ENCODE measurements at places on chromosomes 16 and 17.

DNA sequence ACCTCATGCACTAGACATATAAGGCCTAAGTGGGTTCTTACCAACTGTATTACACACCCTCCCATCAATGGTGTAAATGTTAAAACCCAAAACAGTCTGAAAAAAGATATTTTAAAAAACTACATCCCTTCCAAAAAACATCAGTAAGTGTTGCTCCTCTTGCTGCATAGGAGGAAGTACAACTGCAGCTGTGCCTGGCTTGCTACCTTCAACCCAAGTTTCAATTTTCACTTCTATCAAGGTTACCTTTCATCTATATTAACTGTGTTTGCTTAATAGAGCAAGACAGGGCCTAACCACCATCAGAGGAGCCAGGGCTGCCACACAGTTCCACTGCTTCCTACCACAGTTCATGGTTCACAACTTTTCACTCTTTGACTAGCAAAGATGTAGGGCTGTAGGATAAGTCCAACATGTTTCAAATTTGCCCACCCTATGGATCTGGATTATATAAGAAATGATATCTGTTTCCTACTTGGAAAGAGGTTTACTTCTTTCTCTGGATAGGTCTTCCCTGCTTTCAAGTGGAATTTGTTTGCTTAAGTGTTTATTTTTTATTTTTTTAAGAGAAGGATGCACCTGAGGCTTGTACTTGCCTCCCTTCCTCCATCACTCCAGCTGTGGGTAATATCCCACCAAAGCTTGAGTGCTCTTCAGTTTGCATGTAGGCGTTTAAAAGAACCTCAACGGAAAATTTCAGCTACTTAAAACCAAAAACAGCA is 56.7 kb downstream of the GRB7 start:
- no peak overlapping the region for H3K4me3 ChIP-seq
- no peaks in the 10 kb centered on the region for H3K36me3 ChIP-seq
- no peak for DNase-seq
- H3K27ac ChIP-seq: no peak overlapping the region
- no peaks in the 10 kb centered on the region for H3K4me1 ChIP-seq

DNA sequence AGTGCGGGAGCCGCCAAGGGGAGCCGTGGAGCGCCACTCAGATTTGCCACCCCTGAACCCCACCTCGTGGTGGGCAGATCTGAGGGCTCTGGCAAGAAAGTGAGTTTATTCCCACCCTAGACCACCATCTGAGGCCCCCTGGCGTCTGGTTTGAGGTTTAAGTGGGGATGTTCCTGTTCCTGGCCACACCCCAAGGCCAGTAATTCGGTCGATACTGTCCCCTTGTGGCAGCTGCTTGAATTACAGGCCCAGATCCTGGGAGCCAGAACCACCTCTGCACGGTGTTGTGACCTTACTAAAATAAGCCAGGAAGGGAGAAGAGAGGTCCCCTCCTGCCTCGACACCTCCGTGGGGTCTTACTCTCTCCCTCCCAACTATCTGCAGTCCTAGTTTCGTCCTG is 3.3 kb upstream of the LAT start:
- H3K4me1 ChIP-seq: no peaks in the 10 kb centered on the region
- H3K36me3 ChIP-seq: peaks cover 1% of the 10 kb centered on the region
- no peak overlapping the region for H3K4me3 ChIP-seq
- DNase-seq: no peak
- no peaks in the 10 kb centered on the region for H3K27me3 ChIP-seq

DNA sequence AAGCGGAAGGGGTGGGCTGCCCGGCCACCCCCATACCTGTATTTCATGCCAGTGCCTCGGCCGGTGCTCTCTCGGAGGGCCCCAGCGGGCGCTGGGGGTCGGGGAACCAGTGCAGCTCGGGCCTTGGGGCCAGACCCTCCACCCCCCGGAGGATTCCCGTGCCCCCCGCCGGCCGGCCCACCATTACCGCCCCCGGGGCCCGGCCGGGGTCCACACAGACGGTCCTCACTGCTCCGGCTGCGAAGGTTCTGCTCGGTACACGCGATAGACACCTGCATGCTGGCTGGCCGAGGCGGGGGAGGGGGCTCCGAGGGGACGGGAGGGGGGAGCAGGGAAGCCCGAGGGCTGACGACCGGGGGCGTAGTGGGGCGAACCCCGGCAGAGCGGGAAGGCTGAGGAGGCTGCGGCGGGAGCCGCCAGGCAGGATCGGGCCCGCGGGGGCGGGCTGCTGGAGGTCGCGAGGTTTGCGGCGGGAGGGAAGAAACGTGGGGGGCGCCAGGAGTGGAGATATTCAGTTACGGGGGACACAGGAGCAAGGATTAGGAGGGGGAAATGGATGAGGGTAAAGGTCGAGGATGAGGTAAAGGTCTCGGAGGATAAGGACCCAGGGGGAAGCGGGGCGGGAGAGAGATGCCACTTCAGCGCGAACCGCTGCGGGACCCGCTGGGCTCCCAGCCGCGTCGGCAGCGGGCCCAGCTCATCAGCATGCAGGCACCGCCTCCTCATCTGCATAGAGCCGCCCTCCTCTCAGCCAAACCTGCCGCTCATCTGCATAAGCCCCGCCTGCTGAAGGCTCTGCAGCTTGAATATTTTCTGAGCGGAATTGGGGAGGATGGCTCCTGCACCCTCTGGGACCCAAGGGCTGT is at the start of gene KCNAB3:
Gene KCNAB3, minus strand, starts transcription at position 699 of the 866 bp plus-strand sequence. Its CDS starts 421 bp downstream, at position 278.
- H3K4me1 ChIP-seq: 0 out of 2 replicates have a peak, but pooled peaks cover 2% of the 10 kb centered on the region
- no peak within 1 kb of the TSS for H3K4me3 ChIP-seq
- H3K36me3 ChIP-seq: no peaks in the 10 kb centered on the region
- no peak within 1 kb of the TSS for H3K27ac ChIP-seq

DNA sequence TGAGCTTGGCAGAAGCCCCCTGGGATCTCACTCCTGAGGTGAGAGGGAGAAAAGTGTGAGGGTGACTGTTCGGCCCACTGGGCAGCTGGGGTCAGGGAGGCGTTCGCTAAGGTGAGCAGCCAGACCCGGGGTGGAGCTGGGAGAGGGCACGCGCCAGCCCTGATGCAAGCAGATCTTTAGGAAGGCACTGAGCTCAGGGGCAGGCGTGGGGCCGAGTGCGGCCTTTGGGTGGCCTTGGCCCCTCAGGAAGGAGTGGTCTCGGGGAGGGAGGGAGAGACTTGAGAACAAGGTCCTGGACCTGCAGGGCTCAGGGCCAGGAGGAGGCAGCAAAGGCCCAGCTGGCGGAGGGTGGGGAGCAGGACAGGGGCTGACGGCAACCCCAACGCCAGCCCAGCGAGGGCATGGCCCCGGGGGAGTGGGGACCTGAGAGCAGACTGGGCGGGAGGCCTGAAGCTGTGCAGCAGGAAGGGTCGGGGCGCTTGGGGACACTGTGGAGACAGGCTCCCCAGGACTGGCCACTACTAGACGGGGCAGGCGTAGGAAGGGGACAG is 14.5 kb upstream of the WDR45B start:
- no peaks in the 10 kb centered on the region for H3K4me1 ChIP-seq
- no peak overlapping the region for H3K27ac ChIP-seq
- H3K27me3 ChIP-seq: no peaks in the 10 kb centered on the region
- no peak overlapping the region for H3K4me3 ChIP-seq

- DNase-seq: no peak
- H3K36me3 ChIP-seq: no peaks in the 10 kb centered on the region
- H3K4me1 ChIP-seq: no peaks in the 10 kb centered on the region
- no peak overlapping the region for H3K27ac ChIP-seq
Observed at GRCh38 chr17:41456204-41456603, 11.0 kb downstream of the KRT32 start.

DNA sequence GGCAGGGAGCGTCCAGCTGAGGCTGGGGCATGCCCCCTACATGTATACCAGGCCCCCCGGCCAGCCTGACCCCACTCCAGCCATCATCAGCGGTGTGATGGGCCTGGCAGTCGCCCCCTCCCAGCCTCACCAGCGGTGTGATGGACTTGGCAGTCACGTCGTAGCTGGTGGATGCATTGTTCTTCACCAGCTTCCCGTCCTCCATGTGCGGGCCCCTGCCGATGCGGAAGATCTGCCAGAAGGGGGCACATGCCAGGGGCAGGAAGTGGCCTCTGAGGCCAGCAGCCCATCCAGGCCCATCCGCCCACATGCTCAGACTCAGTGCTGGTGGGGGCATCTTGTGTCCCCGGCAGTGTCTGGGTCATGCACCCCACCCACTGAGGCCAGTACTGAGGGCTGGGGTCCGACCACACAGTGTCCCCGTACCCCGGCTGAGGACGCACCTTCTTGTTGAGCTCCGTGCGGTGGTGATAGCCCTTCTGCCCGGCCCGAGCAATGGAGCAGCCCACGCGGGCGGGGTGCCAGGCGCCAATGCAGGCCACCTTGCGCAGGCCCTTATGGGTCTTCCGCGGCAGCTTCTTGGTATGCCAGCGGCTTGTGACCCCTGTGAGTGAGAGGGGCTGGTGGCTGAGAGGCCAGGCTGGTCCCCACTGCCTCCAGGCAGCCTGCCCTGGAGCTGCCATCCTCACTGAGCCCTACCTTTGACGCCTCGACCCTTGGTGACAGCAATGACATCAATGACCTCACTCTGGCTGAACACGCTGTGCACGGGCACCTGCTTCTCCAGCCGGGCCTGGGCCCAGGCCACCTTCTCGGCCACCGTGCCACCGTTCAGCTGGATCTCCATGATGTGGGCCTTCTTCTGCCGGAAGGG is 3.7 kb upstream of the MSRB1 start:
- DNase-seq: no peak
- H3K4me1 ChIP-seq: peaks cover 11% of the 10 kb centered on the region
- H3K27me3 ChIP-seq: no peaks in the 10 kb centered on the region
- H3K36me3 ChIP-seq: no peaks in the 10 kb centered on the region
- H3K4me3 ChIP-seq: no peak overlapping the region

- H3K27ac ChIP-seq: no peak overlapping the region
- no peak overlapping the region for H3K4me3 ChIP-seq
- H3K27me3 ChIP-seq: no peaks in the 10 kb centered on the region
- no peaks in the 10 kb centered on the region for H3K36me3 ChIP-seq
Observed at GRCh38 chr17:80082403-80083135, 18.8 kb upstream of the GAA start.

DNA sequence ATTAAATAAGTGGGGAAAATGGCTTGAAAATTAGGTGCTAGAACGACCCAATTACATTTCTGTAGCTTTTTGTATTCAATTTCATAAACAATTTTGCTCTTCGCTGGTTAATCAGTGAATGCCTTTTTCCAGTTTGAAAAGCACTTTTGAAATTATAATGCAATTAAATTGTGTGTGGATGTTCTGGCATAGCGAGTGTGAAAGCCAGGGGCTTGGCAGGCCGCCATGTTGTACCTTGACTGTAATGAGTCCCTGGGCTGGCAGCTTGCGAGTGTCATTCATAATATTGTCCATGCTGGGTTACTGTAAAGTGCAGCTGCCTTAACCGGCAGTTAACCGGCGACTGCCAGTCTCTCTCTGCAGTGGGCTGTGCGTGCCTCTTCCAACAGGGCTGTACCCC is 177.8 kb downstream of the CCDC182 start:
- H3K4me1 ChIP-seq: peaks cover 3% of the 10 kb centered on the region
- DNase-seq: no peak
- no peaks in the 10 kb centered on the region for H3K27me3 ChIP-seq
- H3K27ac ChIP-seq: no peak overlapping the region

- H3K4me3 ChIP-seq: no peak overlapping the region
- H3K36me3 ChIP-seq: no peaks in the 10 kb centered on the region
- H3K27me3 ChIP-seq: no peaks in the 10 kb centered on the region
- no peak overlapping the region for H3K27ac ChIP-seq
- DNase-seq: no peak
- H3K4me1 ChIP-seq: peaks cover 10% of the 10 kb centered on the region
Observed at GRCh38 chr16:67649494-67649931, 4.6 kb downstream of the CARMIL2 start.

DNA sequence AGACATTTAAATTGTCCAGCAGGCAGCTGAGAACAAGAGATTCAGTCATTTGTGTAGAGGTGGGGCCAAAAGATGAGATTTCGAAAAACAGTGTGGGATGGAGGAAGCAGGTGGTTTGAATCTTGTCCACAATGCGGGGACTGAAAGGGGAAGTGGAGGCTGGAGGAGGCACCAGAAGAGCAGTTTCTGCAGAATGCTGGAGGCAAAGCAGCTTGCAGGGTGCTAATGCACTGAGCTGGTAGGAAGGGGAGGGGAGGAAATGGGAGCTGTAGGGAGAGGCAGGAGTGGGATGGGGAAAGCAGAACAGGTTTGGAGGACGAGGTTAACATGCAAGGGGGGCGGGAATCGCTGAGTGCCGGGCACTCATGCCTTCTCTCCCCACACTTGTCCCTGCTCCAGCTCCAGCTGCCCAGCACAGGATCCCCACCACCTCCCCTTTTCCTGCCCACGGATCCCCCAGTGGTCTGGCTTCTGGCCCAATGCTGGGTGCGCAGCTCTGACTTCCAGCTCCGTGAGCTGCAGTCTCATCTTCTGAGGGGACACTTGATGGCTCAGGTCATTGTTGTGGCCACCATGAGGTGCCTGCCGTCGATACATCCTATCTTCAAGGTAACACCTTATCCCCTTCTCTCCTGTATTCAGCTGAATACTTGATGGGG is 9.4 kb downstream of the C17orf100 start:
- no peak overlapping the region for H3K27ac ChIP-seq
- H3K4me3 ChIP-seq: no peak overlapping the region
- no peaks in the 10 kb centered on the region for H3K36me3 ChIP-seq
- DNase-seq: no peak
- H3K27me3 ChIP-seq: no peaks in the 10 kb centered on the region

GRCh38 chr17:17494499-17494869 is 1.7 kb downstream of the RASD1 start:
- peak overlapping the region; percentile 91 for H3K4me3 ChIP-seq
- peaks cover 2% of the 10 kb centered on the region for H3K36me3 ChIP-seq
- peak overlapping the region; percentile 74 for H3K27ac ChIP-seq
- H3K4me1 ChIP-seq: peaks cover 4% of the 10 kb centered on the region
- peak; percentile 24 for DNase-seq
- no peaks in the 10 kb centered on the region for H3K27me3 ChIP-seq

DNA sequence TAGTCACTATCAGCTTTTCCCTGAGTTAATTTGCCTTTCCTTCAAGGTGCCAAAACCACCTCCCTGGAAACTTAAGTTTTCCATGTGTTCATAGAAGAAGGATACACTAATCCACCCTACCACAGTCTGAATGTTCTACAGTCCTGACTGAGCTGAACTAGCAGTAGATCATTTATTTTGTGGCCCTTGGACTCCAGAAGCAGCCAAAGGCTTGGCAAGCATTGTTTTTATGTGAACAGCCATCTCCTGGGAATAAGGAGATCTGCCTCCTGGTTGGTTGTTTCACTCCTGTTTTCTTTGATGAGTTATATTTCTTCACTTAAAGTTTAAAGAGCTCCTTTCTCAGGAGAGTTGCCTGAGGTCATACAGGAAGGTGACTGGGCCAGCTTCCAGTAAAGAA is 634.6 kb upstream of the SOX9 start:
- no peaks in the 10 kb centered on the region for H3K27me3 ChIP-seq
- no peak for DNase-seq
- H3K4me1 ChIP-seq: no peaks in the 10 kb centered on the region
- H3K27ac ChIP-seq: no peak overlapping the region
- no peaks in the 10 kb centered on the region for H3K36me3 ChIP-seq
- H3K4me3 ChIP-seq: no peak overlapping the region
